ENCODE measurements at places on chromosomes 3 and 15.

- DNase-seq, result no peak
Measured at GRCh38 chr3:114953800-114954199, 193.3 kb downstream of the ZBTB20 start.

- no peak for DNase-seq
Measured at GRCh38 chr3:19116239-19116638, 32.1 kb upstream of the KCNH8 start.

GRCh38 chr3:177827511-177828207, 630.4 kb upstream of the TBL1XR1 start:
- no peak for DNase-seq

- no peak for DNase-seq
Measured at GRCh38 chr3:56052188-56052587, 416.1 kb downstream of the ERC2 start.

GRCh38 chr15:95262866-95263564, 1031.7 kb downstream of the MCTP2 start:
- no peak for DNase-seq

- DNase-seq, result no peak
Measured at GRCh38 chr15:63749330-63749942, 84.3 kb downstream of the HERC1 start.

GRCh38 chr3:184808021-184808420, 3.9 kb upstream of the VPS8 start:
- DNase-seq, result no peak

GRCh38 chr3:58200121-58200709, 10.6 kb downstream of the DNASE1L3 start:
- DNase-seq, result no peak

- no peak for DNase-seq
Measured at GRCh38 chr3:197010556-197011351, 18.9 kb downstream of the MELTF start.

- DNase-seq, result no peak
Measured at GRCh38 chr15:81216422-81216821, 19.7 kb downstream of the IL16 start.

- DNase-seq, result no peak
Measured at GRCh38 chr3:3068358-3068881, 41.8 kb downstream of the IL5RA start.

DNA sequence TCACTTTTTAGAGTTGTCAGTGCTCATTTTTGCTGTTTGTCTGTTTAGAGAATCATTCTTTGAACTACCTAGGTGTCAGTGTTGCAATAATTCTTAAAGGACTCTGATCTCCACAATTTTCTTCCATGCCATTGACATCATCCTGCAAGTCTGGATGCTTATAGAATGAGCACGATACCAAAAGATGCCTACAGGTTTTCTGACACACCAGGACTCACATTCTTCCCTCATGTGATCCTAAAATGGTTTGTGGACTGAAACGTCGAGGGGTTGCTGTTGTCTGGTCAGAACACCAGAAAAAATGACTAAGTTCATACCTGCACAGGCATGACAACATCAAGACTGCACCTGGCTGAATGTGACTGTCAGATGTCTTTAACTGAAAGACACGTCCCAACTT, 95.9 kb downstream of the SEMA5B start:
- no peak for DNase-seq

DNA sequence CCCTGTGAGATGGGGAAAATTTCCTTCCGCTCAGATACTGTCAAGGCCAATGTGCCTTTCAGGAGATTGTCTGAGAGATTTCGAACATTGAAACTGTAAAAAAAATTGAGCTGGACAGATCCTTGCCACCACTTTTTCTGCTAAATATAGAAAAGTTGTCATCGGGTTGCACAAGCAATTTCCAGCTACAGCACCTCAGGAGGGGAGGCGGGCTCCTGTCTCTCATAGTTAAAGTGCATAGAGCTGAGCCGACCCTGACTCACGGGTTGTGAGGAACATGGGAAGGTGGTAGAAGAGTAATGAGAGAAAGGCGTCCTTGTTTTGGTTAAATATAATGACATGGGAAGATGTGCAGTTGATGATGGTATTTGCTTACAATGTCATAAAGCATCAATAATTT, 160.6 kb upstream of the ICE2 start:
- DNase-seq, result no peak

DNA sequence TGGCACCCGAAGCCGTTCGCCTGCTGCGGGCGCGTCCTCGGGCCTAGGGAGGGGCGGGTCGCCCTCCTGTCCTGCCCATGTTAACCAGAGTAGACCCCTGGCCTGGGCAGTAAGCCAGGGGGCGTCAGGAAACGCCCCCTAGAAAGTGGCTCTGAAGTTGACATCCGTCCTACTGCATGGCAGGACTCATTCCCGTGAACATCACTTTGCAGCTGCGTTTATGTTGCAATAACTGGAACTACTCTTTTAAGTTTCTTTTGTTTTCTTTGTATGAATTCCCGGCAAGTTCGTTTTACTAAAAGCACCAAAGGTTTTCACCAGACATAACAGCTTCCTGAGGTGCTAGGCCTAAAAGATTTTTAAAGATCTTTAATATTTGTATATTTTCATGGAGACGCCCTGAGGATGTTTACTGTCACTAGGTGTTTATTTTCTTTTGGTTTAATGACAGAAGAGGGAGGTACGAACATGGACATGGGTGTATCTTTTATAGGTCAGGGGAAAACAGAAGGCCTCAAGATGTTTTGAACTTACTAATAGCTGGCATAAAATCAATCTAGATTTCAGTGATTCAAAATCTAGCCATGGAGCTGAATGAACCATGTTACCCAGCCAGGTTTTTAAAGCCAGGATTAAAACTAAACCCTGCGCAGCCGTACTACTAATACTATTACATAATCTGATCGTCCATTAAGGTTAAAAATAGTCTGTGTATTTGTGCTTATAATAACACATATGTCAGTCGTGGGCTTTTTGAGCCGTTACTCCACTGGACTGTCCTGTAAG, 1.0 kb downstream of the C15orf61 start:
- no peak for DNase-seq

DNA sequence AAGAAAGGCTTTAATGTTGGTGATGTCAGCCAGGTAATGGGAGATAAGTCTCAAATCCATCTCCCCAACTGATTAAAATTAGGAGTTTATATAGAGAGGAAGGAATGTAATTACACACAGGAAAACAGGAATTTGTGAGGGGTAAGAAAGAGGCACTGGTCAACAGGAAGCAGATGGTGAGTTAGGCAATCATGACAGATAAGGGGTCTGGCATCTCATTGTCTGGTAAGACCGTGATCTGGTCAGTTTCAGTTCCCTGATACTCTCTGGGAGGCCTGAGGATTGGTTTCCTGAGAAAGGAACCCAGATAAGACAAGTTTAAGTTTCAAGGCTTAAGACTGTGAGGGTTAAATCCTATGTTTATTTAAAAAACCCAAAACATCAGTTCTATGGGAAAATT, 414.7 kb upstream of the ARRDC4 start:
- DNase-seq, result no peak

GRCh38 chr3:23550402-23550801, 255.4 kb upstream of the UBE2E1 start:
- no peak for DNase-seq

Data from activated CD8-positive, alpha-beta memory T cell treated with anti-CD3 and anti-CD28 coated beads, Interleukin-2, amount 50 U/mL, for 48 hours (primary cell).